ENCODE measurements at places on chromosomes 2 and 18.
A peak's percentile ranks its signal among the peaks of the same experiment; 100 is the strongest.

GRCh38 chr2:468648-469336, 180.9 kb upstream of the ALKAL2 start:
- DNase-seq, result no peak

DNA sequence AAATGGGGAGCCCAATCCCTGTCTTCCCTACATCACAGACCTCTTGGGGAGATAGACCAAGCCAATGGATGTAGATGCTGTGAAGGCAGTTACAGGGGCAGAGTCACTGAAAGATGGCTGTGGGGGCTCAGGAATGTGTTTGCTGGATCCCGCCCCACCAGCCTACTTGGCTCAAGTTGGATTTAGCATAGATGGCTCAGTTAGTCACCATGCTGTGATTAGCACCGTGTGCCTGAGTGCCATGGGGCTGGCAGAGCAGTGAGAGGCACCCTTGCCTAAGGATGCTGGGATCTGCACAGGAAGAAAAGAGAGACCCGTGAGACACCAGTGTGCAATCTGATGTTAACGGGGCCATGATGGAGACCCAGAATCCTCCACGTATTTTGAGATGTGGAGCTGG, 228.3 kb downstream of the DYSF start:
- DNase-seq, result no peak

DNA sequence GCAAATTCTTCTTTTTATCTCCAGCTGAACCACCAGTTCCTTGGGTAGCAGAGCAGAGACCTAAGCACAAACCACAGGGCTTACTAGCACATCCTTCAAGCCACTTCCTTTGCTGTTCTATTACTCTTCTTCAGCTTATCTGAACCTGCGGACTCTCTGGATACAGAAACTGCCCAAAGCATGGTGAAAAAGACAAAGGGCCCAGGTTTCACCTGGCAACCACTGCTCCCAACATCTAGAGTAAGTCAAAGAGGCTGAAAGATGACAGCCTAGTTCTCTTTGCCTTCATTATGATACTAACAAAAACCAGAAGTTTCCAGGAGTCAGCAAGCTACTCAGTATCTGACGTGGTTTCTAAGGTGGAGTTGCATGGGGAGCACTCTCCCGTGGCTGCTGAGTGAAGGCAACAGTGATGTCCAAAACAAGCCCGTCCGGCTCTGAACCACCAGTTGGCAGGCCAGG, 43.4 kb downstream of the KANSL3 start:
- no peak for DNase-seq

GRCh38 chr2:226655871-226656270, 143.7 kb downstream of the IRS1 start:
- DNase-seq, result peak; percentile 29

GRCh38 chr2:150697596-150697995, 210.1 kb upstream of the RND3 start:
- DNase-seq, result no peak

DNA sequence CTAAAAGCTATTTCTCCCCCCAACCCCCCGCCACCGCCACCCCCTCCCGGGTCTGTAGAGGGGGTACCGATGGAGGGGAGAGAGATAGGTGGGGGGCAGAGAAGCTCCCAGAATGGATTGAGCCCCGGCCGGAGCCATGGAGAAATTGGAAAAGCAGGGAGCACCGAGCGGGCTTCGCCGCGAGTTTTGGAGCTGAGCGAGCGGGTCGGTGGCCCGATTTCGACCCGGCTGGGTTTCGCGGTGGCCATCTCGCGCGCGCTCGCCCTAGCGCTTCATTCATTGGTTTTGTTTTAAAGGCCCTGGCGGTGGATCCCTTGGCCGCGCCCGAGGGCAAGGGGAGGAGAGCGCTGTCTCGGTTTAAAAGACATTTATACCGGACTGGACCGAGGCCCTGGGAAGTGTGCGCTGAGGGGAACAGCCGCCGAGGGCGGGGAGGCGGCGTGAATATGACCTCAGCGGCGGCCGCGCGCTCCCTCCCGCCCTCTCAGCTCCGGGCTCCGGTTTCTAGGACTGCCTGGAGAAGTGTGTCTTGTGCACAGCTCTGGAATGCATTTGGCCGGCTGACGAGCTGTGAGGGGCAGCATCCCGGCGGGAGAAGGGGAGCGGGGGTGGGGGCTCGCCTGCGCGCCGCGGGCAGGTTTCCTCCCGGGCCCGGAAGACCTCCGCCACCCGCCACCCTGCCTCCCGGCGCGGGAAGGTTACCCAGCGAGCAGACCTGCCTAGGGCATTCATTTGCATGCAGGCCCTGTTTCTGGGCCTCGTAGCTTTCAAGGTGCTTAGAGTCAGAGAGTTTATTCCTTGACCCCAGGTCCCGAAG, 1.7 kb upstream of the SMAD7 start:
- peak; percentile 67 for DNase-seq

DNA sequence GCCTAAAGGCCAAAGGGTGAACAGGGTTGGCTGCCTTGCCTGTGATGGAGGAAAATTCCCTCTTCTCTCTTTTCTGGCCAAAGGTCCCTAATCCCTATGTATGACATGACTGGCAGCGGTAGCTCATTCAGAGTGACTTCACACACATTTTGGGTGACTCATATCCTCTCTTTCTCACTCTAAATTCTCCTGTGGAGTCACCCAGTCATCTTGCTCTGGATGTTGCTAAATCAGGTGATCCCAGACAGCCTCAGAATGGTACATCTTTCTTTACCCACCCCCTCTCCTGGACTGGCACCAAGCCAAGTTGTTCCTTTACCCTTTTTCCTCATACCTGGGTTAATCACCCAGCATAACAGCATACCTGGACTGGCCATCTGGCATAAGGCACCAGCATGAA, 77.2 kb downstream of the NEURL3 start:
- DNase-seq, result no peak

- no peak for DNase-seq
Measured at GRCh38 chr18:24019641-24020331, 5.2 kb downstream of the TTC39C start.

DNA sequence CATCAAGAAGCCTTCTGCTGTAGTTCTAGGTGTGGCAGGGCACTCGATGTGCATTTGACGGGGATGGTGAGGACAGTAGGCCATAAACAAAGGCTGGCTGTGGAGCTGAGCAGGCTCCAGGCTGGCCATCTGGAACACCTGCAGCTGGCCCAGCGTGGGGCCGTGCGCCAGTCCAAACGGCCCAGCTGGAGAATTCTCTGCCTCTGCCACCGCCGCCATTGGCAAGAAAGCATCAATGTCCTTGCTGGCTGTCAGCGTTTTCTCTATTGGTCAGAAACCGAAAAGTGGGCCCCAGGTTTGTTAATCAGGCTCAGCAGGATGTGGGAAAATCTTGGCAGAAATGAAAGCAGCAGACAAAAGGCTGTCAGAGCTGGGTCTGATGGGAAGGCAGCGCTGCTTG, 24.0 kb upstream of the CTIF start:
- no peak for DNase-seq

DNA sequence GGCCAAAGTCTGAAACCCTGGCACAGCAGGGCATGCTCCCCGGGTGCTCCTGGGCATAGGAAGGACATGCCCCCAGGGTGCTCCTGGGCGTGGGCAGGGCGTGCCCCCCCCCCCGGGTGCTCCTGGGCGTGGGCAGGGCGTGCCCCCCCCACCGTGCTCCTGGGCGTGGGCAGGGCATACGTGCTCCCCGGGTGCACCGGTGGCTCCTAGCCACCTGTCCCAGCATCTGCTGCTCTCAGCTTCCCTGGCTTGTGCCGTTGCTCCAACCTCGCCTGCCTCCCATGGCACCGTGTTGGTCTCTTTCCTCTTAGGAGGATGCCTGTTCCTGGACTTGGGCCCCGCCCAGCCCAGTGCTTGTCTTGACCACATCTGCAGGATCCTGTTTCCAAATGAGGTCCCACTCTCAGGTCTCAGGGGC, 95.6 kb upstream of the CTDP1 start:
- no peak for DNase-seq

- no peak for DNase-seq
Measured at GRCh38 chr2:141728886-141729285, 401.9 kb downstream of the LRP1B start.

DNA sequence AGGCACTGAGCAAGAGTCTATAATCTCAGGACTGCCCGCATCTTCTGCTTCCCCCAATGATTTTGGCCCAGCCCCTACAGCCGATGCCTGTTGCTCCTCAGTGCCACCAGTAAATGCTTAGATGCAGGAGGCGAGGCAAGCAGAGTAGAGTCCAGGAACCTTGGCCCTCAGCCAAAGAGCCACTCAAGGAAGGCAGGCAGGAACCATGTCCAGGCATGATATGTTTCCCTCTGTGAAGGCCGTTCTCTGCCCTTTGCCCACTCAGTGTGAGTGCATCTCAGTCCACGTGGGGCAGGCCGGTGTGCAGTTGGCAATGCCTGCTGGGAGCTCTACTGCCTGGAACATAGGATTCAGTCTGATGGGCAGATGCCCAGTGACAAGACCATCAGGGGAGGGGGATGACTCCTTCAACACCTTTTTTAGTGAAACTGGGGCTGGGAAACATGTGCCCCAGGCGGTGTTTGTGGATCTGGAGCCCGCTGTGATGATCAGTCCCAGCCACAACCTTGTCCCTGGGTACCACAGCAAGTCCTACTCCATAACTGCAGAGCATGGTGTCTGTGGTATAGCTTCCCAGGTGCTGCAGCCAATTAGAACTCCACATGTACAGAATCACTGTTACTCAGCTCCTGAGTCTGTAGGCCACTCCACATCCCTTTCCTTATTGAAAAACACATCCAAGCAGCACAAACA, 9.7 kb upstream of the DNAJB2 start:
- DNase-seq, result no peak

- DNase-seq, result no peak
Measured at GRCh38 chr2:39898934-39899333, 119.9 kb upstream of the THUMPD2 start.

DNA sequence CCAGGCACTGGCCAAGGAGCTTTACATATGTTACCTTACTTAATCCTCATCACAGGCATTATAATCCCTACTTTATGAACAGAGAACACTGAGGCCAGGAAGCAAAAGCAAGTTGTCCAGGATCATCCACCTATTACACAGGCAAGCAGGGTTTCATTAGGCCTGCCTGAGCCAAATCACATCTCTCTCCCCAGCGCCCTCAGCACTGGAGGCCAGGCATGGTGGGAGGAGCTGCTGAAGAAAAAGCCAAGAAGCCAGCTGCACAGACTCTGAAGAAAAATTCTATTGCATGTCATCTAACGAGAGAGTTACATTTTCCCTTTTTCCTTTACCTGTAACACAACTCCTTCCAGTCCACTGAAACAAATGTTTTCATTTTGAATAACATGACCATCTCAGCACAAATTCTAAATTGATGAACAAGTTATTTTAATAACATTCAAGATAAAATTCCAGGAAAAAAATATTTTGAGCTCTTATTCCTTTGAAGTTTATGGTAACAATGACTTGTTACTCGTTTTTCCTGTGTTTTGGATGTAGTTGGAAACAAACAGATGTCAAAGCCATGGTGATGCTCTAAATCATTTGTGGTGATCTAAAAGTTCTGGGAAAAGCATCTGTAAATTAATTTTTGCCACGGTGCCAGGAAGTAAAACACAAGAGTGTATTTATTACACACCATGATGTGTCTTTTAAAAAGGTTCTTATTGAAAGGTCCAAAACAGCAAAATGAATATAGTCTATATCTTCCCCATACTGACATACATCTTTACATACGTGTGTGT, 139.0 kb upstream of the ITGB6 start:
- no peak for DNase-seq

GRCh38 chr18:12255626-12256026, 1.5 kb downstream of the CIDEA start:
- DNase-seq, result peak; percentile 45

DNA sequence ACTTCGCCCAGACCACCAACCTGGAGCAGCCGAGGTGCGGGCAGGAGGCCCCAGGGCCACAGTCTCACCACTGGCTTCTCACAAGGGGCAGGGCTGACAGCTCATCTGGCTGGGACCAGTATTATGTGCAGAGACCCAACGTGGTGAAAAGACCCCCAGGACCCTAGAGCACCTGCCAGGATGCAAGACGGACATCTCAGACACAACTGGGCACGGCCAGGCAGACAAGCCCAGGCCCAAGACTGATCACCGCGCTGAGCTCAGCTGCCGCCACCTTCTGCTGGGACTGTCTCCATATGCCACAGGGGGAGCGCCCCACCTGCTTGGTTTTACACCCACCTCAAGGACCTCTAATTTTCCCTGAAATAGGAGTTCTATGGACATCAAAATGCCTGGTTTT, 23.2 kb downstream of the HDAC4 start:
- DNase-seq, result no peak

DNA sequence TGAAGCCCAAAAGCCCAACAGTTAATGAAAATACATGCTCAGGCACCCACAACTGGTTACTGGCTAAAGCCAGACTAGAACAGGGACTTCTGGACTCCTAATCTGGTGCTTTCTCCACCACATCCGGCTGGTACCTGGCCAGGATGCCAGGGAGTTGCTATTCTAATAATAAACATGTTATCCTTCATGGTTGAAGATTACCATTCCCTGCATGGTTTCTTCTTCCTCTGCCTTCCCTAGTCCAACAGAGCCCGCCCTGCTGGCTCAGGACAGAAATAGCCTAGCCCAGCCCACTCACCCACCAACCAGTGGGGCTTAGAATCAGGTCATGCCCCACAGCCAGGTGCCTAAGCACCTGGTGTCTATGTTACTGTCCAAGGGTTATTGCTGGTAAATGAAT, 184.2 kb downstream of the TMEM247 start:
- no peak for DNase-seq

GRCh38 chr2:218014706-218015585, 12.2 kb upstream of the TNS1 start:
- no peak for DNase-seq

GRCh38 chr2:120312076-120312475, 33.9 kb upstream of the INHBB start:
- DNase-seq, result no peak

DNA sequence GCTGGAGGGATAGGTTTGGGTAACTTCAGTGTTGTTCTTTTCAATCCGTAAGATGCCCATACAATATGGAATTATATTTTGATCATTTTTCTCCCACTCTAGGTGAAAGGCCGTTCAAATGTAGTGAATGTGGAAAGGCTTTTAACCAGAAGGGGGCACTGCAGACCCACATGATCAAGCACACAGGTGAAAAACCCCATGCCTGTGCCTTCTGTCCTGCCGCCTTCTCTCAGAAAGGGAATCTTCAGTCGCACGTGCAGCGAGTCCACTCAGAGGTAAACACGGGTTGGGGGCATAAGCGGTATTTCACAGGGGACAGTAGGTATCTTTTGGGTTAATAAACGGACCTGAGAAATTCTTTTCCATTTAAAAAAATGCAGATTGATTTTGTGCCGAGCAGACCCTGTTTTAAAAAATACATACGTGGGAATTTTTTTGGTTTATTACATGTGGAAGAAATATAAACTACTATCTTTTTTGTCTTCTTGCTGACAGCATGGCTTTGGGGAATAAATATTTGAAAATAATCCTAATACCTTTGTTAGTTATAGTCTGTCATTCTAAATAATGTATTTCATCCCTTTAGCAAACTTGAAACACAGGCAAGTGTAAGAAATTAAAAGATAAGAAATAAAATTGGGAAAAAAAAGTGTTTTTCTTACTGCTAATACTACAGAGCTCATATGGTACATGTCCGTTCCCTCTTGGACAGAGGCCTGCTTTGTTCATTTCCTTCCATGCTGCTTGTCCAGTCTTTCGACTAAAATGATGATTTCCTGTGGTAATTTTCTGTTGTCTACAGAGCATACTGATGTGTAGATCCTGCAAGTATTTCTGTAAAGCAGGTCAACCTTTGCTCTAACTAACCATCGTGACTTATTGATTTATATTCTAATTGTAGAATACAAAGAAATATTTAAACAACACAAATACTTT, 53.3 kb downstream of the ZNF236 start:
- peak; percentile 58 for DNase-seq
